Right cardiac atrium (tissue), 5 donors: ENCODE measurements at places on chromosomes 6 and 20. TPM values are rescaled to one million over a fixed set of nuclear protein-coding genes. Genes with fewer than 3 reads are reported as not detected.

GRCh38 chr6:43943781-43944250, 173.8 kb downstream of the VEGFA start:
- DNase-seq: no peak

DNA sequence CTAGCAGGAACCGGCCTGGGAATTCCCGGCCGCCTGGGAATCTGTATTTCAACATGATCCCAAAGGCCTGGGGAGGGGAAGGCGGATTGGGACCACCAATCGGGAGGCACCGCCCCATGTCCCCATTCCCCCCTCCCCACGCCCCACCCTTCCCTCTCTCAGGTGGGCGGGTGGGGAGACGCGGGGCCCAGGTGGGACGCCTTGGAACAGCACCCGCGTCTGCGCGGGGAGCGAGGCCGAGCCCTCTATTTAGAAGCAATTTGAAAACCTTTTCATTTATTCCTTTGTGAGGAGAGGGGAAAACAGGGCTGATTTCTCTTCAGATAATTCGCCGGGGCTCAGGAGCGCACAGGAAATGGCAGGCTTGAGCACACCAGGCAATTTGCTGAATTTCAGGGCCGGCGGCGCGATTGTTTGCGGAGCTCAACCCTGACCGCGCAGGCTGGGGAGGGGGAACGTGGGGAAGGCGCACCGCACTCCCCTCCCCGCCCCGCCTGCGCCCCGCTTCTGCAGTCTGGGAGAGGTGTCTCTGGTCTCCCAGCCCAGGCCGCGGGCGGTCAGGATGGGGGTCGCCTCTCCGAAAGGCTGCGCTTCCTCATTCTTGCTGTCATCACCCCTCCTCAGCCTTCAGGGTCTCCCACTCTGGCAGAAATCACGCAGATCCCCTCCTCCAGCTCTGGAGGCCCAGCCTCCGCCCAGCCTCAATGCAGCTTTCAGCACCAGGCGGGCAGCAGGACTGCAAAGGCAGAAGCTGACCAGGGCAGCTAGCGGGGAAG, 170.0 kb downstream of the GRM4 start:
- no peak for DNase-seq

DNA sequence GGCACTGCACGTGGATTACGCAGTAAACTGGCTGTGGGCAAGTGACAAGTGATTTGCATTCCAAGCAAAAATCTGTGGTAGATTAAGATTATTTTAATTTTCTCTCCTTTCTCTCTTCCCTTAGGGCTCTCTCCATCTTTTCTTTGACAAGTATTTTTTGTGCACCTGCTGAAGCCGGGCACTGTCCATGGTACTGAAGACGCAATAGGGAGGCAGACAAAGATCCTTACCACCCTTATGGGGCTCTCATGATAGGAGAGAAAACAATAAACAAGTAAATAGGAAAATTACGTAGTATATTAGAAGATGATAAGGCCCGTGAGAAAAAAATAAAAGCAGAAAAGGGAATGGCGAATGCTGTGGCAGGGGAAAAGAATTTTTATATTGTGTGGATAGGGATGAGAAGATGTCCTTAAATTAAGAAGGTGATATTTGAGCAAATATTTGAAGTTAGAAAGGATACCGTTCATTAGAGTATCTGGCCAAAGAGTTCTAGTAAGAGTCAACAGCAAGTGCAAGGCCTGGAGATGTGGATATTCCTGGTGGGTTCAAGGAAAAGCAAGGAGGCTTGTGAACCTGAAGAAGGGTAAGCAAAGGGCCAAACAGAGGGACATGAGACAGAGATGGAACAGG, 146.0 kb downstream of the LAMP5 start:
- no peak for DNase-seq

PCMTD2 gene
- 101 TPM for total RNA-seq

KCNK16 gene
- not detected for total RNA-seq
